ENCODE measurements at places on chromosomes 6 and 20.
A peak's percentile ranks its signal among the peaks of the same experiment; 100 is the strongest.

DNA sequence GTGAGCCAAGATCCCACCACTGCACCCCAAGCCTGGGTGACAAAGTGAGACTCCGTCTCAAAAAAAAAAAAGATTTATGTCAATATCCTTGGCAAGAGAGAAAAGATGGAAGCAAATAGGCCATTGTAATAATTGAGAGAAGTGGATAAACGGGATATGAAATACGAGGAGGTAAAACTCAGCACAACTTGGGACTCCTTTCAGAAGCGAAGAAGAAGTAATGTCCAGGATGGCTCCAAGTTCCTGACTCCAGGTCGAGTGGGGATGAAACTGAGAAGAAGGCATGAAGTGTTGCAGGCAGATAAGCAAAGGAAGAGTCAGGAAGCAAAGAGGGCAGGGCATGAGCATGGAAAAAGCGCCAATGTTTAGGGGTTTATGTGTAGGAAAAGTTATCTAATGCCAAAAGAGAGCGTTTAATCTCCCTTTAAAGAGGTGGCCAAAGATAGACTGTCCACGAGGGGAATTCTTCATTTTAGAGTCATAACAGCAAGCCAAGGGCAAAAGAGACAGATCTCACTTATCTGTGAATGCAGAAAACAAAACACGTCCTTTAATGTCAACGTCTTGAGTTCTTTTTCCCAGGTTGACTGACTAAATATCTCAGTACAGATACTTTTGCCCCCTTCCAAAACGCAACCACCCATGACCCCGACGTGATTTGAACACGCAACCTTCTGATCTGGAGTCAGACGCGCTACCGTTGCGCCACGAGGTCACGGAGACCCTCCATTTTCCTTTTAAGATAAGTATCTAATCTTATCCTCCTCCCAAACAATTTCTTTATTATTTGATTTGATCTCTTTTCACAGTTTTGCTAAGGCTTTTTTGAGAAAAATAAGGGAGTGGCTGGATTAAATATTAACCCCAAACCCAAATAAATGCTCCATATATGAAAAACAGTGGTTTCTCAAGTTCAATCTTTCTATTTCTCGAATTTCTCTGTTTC is 46.3 kb upstream of the BTN3A2 start:
- DNase-seq: peak; percentile 43

GRCh38 chr20:38075161-38075998 is 41.8 kb downstream of the RPRD1B start:
- no peak for DNase-seq

- no peak for DNase-seq
These were observed 60.6 kb downstream of the STK35 start for GRCh38 chr20:2162125-2162822.

DNA sequence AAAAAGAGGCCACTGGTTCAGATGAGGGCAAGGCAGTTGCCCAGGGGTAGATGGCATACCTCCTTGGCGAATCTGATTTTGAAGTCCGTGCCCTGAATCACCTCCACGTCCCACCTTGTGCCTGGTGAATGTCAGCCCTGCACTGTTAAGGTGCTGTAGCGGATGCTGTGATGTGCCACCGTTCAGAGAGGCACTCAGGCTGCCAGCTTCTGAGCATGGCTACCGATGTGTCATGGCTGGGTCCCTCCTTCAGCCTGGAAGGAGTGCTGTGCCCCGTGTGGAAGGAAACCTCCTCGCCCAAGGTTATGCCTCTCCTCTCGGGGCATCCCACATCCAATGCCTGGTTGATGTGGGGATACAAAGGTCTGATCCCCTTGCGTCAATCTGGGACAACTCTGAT is 43.6 kb downstream of the UST start:
- DNase-seq: no peak

DNA sequence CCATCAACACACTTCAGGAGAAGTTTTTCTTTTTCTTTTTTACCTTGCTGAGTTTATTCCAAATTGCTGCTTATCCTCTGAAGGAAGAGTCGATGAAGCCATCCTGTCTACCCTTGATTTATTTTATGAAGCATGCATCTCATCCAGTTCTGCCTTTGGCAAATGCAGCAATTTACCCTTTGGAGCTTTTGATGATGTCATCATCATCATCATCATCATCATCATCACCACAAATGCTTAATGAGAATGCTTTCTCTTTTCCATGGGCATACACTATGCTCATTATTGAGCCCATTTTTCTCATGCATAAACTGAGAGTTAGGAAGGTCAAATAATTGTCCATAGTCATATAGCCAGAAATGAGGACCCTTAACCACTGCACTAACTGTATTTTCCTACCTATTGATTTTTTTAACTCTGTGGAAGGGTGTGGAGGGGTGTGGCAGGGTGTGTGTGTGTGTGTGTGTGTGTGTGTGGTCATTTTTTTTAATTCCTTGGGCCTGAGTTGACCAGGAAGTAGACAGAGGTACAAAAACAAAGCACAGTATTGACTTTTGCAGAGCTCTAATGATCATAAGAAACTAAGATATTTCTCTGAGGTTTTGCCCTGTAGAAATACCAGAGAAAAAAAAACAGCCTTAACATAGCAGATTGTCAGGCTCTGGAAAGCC is 82.8 kb downstream of the COL9A1 start:
- DNase-seq: peak; percentile 6

GRCh38 chr6:52335576-52335975 is 26.4 kb upstream of the PAQR8 start:
- no peak for DNase-seq

DNA sequence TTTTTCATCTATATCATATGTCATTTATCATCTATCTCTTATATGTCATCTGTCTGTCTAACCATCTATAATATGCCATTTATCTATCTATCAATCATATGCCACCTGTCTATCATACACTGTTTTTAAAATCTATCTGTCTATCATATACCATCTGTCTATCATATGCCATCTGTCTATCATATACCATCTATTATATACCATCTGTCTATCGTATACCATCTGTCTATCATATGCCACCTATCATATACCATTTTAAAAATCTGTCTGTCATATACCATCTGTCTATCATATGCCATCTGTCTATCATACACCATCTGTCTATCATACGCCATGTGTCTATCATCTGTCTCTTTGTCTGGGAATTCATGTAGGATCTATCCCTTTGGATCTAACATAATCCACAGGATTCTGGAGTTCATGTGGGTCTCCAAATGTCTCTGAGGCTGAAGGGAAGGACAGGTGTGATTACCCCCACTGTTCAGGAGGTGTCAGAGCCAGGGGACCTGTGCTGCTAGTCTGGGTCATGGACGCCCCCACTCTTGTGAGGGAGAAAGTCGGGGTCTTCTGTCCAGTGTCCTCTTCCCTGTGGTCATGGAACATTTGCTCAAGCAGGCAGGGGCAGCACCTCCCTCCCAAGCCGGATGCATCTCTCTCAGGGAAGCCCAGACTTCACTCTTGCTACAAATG is 36.9 kb upstream of the FRMD1 start:
- no peak for DNase-seq

- no peak for DNase-seq
These were observed 9.3 kb downstream of the AURKA start for GRCh38 chr20:56382696-56383095.

GRCh38 chr20:10180651-10181235 is 37.9 kb upstream of the SNAP25 start:
- DNase-seq: no peak

DNA sequence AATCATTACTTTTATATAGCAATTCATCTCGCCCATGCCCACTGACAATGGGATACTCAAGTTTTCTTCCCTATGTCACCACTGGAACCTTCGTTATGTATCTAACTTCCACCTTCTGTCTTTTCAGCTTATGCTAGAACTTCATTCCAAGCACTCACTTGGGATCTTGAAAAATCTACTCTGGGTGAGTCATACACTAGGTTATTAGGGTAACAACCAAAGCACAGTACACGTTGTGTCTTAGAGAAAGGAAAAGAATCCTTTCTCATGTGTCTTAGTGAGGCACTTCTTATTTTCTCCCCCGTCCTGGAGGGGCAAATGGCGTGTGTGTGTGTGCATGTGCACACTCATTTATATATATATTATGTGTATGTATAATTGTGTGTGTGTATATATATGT is 18.3 kb upstream of the FAM162B start:
- DNase-seq: no peak

DNA sequence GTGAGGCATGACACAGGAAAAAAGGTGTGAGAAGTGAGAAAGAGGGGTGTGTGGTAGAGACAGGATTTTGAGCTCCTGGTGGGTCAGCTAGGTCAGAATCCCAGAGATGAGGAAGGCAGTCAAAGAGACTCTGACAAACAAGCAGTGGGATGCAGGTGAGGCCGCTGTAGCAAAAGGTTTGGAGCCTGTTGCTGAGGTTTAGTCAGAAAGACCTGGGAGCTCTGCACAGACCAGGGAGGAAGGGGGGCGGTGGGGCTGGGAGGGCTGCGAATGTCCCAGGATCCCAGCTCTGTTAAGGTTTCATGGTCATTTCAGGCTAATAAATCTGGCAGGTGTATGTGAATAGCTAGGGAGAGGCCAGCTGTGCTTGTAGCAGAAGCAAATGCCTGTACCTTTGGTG is 373.9 kb upstream of the SYNCRIP start:
- DNase-seq: no peak

- no peak for DNase-seq
These were observed 55.9 kb downstream of the STXBP5 start for GRCh38 chr6:147260091-147260490.

DNA sequence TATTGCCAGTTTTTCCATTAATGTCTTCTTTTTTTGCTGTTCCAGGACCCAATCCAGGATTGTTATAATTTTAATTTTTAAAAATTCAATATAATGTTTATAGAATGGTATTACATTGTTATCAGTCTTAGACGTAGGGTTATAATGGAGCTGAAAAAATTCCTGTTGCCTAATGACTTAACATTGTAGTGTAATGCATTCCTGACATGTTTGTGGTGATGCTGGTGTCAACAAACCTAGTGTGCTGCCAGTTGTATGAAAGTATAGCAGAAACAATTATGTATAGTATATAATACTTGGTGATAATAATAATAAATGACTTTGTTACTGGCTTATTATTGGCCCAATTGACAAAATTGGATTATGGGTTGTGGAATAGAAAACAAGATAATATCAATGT is 30.4 kb downstream of the KIZ start:
- DNase-seq: peak; percentile 29

- DNase-seq: no peak
These were observed 6.8 kb upstream of the RIPK1 start for GRCh38 chr6:3061501-3061941.

GRCh38 chr6:21986703-21987102 is 310.1 kb downstream of the PRL start:
- DNase-seq: no peak

- no peak for DNase-seq
These were observed 34.9 kb upstream of the AKIRIN2 start for GRCh38 chr6:87736809-87737540.

DNA sequence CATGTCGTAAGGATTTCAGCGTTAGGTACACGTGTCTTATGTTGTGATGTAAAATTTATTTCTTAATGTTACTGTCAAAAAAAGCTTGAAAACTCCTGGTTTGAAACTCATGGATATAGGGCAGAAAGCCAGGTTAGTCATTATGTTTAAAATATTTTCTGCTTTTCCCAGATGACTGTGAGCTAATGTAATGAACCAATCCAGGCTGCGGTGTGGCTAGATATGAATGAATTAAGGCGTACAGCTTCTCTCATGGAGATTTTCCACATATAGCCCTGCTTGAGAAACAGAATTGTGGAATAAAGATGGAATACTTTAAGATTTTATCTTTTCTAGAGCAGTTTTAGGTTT is 80.3 kb upstream of the STMND1 start:
- DNase-seq: no peak

DNA sequence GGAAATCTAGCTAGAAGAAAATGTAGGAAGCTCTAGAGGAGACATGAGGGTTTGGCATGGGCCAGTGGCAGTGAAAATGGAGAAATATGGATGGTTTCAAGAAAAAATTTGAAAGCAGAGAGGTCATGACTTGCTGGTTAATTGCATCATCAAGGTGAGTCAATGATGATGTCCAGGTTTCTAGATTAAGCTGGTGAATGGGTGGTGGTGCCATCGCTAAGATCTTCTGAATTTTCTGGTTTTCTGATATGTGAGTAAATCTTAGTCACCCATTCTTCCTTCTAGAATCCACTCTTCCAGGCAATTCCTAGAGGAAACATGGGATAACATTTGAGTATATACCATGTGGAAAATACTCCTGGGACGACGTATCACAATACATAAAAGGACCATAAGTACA is 25.0 kb downstream of the SH3BGRL2 start:
- DNase-seq: peak; percentile 33

DNA sequence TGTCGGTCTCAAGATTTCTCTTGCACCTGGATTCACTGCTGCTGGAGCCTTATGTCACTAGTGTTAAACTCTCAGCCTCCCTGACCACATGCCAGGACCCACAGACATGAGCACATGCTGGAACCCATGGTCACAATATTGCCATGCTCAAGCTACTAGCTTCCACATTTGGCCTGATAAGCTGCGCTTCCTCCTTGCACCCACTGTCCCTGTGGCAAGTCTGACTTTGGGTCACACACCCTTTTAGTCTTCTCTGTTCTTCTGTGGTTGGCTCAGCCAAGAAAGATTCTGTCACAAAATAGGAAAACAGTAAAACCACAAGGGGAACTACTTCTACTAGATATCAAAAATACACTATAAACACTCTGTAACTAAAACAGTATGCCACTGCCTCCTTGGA is 68.9 kb upstream of the HDAC2 start:
- no peak for DNase-seq

DNA sequence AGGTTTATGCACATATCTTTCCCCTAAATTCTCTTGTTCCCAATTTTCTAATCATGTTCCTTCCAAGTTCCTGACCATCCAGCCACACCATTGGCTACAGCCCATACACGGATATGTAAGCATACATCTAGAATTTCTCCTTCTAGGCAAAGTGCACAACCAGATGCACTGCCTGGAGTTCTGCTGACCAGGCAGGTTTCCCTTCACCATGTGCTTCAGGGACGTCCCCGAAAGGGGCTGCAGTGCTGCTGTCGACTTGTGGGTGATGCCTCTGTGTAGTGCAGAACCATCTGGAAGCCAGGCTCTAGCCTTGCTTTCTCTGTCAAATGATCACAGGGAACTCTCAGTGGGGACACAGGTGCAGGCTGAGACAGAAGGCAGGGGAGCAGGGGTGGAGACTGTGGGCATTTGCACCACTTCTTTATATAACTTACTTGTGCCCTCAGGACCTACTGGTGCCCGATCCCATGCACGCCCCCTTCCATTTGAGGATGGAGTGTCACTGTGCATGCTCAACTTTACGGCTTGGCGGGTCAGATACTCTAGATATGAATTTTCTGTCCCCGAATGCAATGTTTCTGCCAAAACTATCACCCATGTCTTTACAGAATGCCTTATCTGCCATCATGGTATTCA is 37.5 kb upstream of the SMOC2 start:
- no peak for DNase-seq

DNA sequence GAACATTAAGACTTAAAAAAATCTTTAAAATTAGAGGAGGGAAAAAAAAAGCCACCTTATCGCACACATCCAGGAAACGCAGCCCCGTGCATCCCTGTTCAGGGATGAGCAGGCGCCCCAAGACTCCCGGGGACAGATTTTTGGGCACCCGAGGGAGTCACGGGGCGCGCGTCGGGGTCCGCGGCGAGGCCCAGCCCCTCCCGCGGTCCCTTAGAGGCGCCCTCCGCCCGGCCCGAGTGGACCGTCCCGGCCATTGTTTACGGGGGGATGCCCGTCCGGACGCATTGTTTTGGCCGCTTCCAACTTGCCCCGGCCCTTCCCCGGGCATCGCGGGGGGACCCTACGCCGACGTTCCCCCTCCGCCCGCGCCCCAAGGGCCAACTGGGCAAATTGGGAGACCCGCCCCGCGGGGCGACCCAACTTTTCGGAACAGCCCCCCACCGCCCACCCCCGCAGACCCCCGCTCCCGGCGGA is 610 bp downstream of the ZNF217 start:
- peak; percentile 46 for DNase-seq
